Mesendoderm (in vitro differentiated cells): ENCODE measurements at places on chromosomes 13 and 19.

GRCh38 chr13:19601749-19602725 lies 31.4 kb upstream of the MPHOSPH8 start:
- no peak overlapping the region for H3K4me3 ChIP-seq
- H3K4me1 ChIP-seq: no peaks in the 10 kb centered on the region
- H3K36me3 ChIP-seq: no peaks in the 10 kb centered on the region
- peaks cover 4% of the 10 kb centered on the region for H3K27me3 ChIP-seq

DNA sequence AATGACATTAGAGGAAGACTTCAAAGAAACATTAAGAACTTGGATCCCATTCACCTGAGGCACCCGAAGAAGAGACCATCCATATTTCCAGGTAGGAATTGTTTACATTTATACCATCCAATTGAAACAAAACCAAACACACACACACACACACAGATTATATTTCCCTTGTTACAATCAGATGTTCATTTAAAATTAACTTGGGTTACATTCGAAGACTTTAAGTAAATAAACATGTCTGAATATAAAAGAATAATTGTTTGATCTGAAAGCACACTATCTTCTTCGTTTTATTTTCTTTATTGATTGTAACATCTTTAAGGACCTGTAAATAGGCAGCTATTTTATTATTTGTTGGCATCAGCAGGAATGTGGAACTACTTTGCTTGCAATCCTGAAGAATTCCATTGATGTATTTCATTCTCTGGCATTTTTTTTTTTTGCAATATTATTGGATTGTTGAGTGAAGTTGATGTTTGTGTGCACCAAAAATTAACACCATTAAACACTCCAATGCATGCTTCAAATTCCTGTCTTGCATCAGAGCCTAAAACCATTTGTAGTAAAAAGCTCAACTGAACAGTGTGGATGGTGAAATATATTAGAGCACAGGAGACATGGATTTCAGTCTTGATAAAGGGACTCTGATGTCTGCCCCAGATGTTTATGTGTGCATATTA lies 85.3 kb upstream of the FRY start:
- DNase-seq: no peak
- no peak overlapping the region for H3K27ac ChIP-seq
- H3K36me3 ChIP-seq: no peaks in the 10 kb centered on the region
- H3K4me3 ChIP-seq: no peak overlapping the region

DNA sequence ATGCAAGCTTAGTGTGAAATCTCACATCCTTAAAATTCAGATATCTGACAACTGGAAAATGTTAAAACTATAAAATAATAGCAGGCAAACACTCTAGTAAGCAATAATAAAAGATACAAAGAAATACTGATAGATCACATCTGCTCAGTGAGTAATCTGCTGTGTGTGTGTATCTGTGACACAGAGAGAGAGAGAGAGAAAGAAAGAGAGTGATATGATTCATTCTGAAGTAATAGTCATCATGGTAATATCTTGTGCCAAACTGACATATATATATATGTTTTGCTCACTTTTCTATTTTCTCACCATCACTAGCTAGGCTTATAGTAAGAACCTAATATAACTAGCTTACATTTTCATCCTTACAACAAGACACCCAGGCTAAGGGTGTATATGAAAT lies 288.0 kb upstream of the SLITRK6 start:
- no peak overlapping the region for H3K27ac ChIP-seq
- no peaks in the 10 kb centered on the region for H3K4me1 ChIP-seq
- no peaks in the 10 kb centered on the region for H3K27me3 ChIP-seq
- H3K4me3 ChIP-seq: no peak overlapping the region

- H3K4me3 ChIP-seq: no peak overlapping the region
- H3K27ac ChIP-seq: no peak overlapping the region
- no peaks in the 10 kb centered on the region for H3K4me1 ChIP-seq
- peak; percentile 30 for DNase-seq
Measured at GRCh38 chr13:45269204-45269603, 68.4 kb upstream of the KCTD4 start.

DNA sequence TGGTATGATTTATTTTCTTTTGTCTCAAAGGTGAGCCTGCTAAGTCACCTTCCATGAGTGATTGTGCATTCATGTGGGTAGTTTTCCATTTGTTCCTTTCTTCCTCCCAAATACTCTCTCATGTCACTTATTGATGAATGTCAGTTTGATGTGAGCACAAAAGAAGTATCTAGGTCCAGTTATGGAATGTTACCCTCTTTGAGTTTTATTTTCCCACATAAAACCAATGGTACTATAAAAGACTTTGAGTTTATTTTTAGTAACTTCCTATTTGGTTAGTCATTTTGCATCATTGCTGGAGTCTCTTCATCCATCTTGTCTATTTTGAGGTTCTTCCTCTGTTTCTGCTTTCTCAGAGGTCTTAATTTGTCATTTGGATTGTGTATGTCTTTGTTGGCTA lies 321.3 kb downstream of the GPC6 start:
- H3K4me1 ChIP-seq: peaks cover 17% of the 10 kb centered on the region
- H3K4me3 ChIP-seq: no peak overlapping the region
- no peak for DNase-seq
- H3K27me3 ChIP-seq: no peaks in the 10 kb centered on the region
- H3K36me3 ChIP-seq: no peaks in the 10 kb centered on the region
- no peak overlapping the region for H3K27ac ChIP-seq

- no peak overlapping the region for H3K4me3 ChIP-seq
- H3K27ac ChIP-seq: no peak overlapping the region
- H3K36me3 ChIP-seq: no peaks in the 10 kb centered on the region
- no peak for DNase-seq
- H3K27me3 ChIP-seq: no peaks in the 10 kb centered on the region
Measured at GRCh38 chr19:42189133-42189532, 28.3 kb downstream of the DEDD2 start.

- H3K4me3 ChIP-seq: no peak overlapping the region
- H3K4me1 ChIP-seq: no peaks in the 10 kb centered on the region
- H3K27me3 ChIP-seq: no peaks in the 10 kb centered on the region
Measured at GRCh38 chr13:33296793-33297425, 11.4 kb upstream of the STARD13 start.

GRCh38 chr19:53904909-53905308 lies 4.2 kb upstream of the CACNG7 start:
- no peak overlapping the region for H3K4me3 ChIP-seq
- DNase-seq: no peak
- no peak overlapping the region for H3K27ac ChIP-seq
- H3K36me3 ChIP-seq: no peaks in the 10 kb centered on the region
- no peaks in the 10 kb centered on the region for H3K27me3 ChIP-seq

GRCh38 chr13:24687611-24688010 lies 7.4 kb downstream of the ATP12A start:
- H3K36me3 ChIP-seq: no peaks in the 10 kb centered on the region
- no peak for DNase-seq
- no peaks in the 10 kb centered on the region for H3K27me3 ChIP-seq
- peaks cover 11% of the 10 kb centered on the region for H3K4me1 ChIP-seq
- H3K27ac ChIP-seq: no peak overlapping the region

- no peaks in the 10 kb centered on the region for H3K36me3 ChIP-seq
- H3K27ac ChIP-seq: no peak overlapping the region
- H3K4me3 ChIP-seq: no peak overlapping the region
- DNase-seq: no peak
Measured at GRCh38 chr13:43797159-43797558, 10.4 kb upstream of the ENOX1 start.

GRCh38 chr19:40433391-40434216 lies 7.8 kb upstream of the SERTAD1 start:
- no peaks in the 10 kb centered on the region for H3K4me1 ChIP-seq
- peak overlapping the region; percentile 23 for H3K4me3 ChIP-seq
- H3K27ac ChIP-seq: peak overlapping the region; percentile 97
- H3K36me3 ChIP-seq: no peaks in the 10 kb centered on the region

GRCh38 chr19:5116292-5116691 lies 147.4 kb downstream of the KDM4B start:
- no peak overlapping the region for H3K4me3 ChIP-seq
- no peak for DNase-seq
- H3K4me1 ChIP-seq: peaks cover 2% of the 10 kb centered on the region
- H3K27ac ChIP-seq: no peak overlapping the region
- H3K36me3 ChIP-seq: no peaks in the 10 kb centered on the region

- H3K4me3 ChIP-seq: peak within 1 kb of the TSS; percentile 54
- H3K27me3 ChIP-seq: no peaks in the 10 kb centered on the region
- H3K36me3 ChIP-seq: no peaks in the 10 kb centered on the region
- H3K27ac ChIP-seq: peak within 1 kb of the TSS; percentile 79
- peak; percentile 88 for DNase-seq
Measured at GRCh38 chr19:48836089-48837017, at the start of gene HSD17B14. HSD17B14 (minus strand) TSS chr19:48836491; CDS start chr19:48836411, 80 bp downstream.

DNA sequence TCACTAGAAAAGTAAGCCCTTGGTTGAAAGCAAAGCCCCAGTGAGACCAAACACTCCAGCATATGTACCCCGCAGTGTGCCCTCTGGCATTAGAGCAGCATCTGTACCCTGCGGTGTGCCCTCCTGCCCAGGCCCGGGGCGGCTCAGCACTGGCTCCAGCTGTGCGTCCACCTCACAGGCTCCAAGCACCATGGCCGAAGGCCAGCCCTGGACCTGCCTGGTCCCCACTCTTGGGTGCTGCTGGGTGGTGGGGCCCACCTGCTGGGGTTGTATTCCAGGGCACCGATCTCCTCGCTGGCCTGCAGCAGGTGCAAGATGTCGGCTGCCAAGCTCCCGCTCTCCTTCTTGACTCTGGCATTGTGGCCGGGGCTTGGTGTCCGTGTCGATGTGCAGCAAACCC lies 230.2 kb downstream of the TUBA3C start:
- H3K27ac ChIP-seq: no peak overlapping the region
- H3K4me1 ChIP-seq: no peaks in the 10 kb centered on the region
- no peaks in the 10 kb centered on the region for H3K36me3 ChIP-seq
- no peak overlapping the region for H3K4me3 ChIP-seq
- H3K27me3 ChIP-seq: no peaks in the 10 kb centered on the region
- DNase-seq: no peak

DNA sequence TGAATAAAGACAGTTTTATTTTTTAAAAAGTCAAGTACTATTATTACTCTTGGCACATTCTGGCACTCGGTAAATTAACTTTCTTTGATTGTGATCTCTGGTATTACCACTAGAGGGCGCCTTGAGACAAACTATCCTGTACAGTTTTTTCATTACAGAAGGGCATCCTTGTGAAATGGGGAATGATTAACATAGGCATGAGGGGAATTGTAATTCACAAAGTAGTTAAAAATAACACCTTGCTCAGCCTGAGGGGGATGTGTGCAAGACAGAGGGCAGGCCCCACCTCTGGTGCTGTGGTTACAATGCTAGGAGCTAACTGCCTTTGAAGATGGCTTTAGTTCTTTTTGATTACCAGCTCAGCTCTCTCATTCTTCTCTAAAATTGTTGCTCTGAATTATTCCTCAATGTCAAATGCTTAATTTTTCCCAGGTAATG lies 24.2 kb upstream of the C1QTNF9B start:
- H3K36me3 ChIP-seq: no peaks in the 10 kb centered on the region
- H3K4me1 ChIP-seq: peaks cover 2% of the 10 kb centered on the region
- no peaks in the 10 kb centered on the region for H3K27me3 ChIP-seq

DNA sequence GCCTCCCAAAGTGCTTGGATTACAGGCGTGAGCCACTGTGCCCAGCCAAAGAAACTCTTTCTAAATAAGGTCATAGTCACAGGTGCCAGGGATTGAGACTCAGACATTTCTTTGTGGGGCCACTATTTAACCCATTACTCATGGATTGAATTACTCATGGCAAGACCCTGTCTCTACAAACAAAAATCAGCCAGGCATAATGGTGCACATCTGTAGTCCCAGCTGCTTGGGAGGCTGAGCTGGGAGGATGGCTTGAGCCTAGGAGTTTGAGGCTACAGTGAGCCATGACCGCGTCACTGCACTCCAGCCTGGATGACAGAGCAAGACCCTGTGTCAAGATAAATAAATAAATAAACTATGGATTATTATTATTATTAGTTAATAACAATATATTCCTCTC lies 3.6 kb upstream of the KLF2 start:
- H3K4me1 ChIP-seq: no peaks in the 10 kb centered on the region
- no peaks in the 10 kb centered on the region for H3K36me3 ChIP-seq
- H3K27me3 ChIP-seq: peaks cover 8% of the 10 kb centered on the region
- H3K4me3 ChIP-seq: no peak overlapping the region

DNA sequence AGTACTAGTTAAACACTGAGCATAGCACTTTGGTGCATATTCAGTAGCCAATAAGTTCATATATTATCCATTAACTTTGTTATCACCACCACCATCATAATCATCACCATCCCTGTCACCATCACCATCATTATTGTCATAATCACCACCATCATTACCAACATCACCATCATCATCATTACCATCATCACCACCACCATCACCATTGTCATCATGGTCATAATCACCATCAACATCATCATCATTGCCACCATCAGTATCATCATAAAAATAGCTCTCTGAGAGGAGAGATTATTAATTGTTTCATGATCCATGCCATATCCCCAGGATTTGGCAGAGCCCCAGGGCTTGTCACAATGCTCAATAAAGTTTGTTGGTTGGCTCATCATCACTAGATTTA lies 49.3 kb downstream of the MBD3L1 start:
- H3K27ac ChIP-seq: no peak overlapping the region
- no peaks in the 10 kb centered on the region for H3K4me1 ChIP-seq
- DNase-seq: no peak
- H3K4me3 ChIP-seq: no peak overlapping the region
- H3K36me3 ChIP-seq: no peaks in the 10 kb centered on the region
- no peaks in the 10 kb centered on the region for H3K27me3 ChIP-seq

GRCh38 chr13:94988654-94989053 lies 276.3 kb upstream of the SOX21 start:
- no peaks in the 10 kb centered on the region for H3K4me1 ChIP-seq
- peak; percentile 60 for DNase-seq
- H3K27ac ChIP-seq: no peak overlapping the region
- H3K27me3 ChIP-seq: no peaks in the 10 kb centered on the region
- no peak overlapping the region for H3K4me3 ChIP-seq
- no peaks in the 10 kb centered on the region for H3K36me3 ChIP-seq

GRCh38 chr13:94112227-94112626 lies 367.3 kb downstream of the DCT start:
- peak; percentile 52 for DNase-seq
- H3K4me3 ChIP-seq: no peak overlapping the region
- H3K36me3 ChIP-seq: no peaks in the 10 kb centered on the region

DNA sequence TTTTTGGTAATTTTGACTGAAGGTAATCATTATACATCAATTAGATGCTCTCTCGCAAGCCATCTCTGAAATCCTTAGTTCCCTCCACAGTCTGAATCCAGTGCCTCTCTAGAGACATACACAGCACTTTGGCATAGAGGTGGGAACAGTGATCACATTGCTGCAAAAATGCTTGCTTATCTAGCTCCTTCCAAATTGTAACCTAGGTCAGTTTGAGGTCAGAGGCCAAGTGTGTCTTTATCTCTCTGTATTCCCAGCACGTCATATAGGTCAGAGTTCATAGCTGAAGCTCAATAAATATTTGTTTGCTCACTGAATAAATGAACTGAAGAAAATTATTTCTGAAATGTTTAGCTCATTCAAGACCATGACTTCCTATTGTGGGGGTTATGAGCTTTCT lies 462.5 kb downstream of the DIAPH3 start:
- peaks cover 1% of the 10 kb centered on the region for H3K27me3 ChIP-seq
- H3K4me3 ChIP-seq: no peak overlapping the region
- no peaks in the 10 kb centered on the region for H3K36me3 ChIP-seq
- DNase-seq: no peak

- H3K4me3 ChIP-seq: no peak overlapping the region
- DNase-seq: no peak
- peaks cover 2% of the 10 kb centered on the region for H3K36me3 ChIP-seq
- H3K27me3 ChIP-seq: no peaks in the 10 kb centered on the region
- no peak overlapping the region for H3K27ac ChIP-seq
- H3K4me1 ChIP-seq: no peaks in the 10 kb centered on the region
Measured at GRCh38 chr19:40419780-40420179, 6.0 kb downstream of the SERTAD1 start.
